Astrocyte of the spinal cord (primary cell): ENCODE measurements at places on chromosomes 12 and 14.

GRCh38 chr12:65859519-65859918, 35.2 kb downstream of the HMGA2 start:
- no peak for DNase-seq

GRCh38 chr14:60642270-60643140, 6.8 kb downstream of the SIX1 start:
- DNase-seq = no peak

- no peak for DNase-seq
These were observed 5.7 kb upstream of the AKAP5 start for GRCh38 chr14:64459405-64460136.

GRCh38 chr12:1644534-1645438, 15.8 kb downstream of the WNT5B start:
- DNase-seq = peak; percentile 91

GRCh38 chr12:14963520-14963919, 2.1 kb upstream of the ARHGDIB start:
- no peak for DNase-seq

DNA sequence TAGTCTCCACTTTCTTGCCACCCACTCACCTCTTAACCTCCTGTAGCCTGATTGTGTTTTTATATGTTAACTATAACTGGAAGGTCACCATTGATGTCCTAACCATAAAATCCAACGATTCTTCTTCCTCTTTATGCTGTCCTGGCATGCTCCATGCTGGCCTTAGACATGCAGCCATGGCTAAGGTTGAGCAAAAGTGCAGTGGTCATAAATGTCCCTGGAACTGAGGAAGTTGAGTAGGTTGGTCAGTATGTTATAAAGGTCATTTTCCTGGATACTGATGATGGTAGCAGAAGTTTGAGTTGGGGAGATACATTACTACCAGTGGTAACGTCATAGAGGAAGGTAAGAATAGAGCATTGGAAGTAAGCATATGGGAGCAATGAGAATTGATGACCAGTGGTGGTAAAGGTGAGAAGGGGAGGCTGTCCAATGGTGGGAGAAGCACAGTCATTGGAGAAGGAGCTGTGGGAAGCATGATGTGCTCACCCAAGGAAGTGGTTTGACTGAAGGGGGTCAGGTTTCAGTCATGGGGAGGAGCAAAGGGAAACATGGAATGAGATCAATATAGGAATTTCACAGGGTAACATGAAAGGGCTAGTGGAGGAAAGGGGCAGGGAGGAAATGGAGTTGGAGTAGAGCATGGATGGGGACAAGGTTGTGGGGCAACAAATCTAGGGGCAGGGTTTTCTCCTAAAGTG, 240.8 kb downstream of the DACT1 start:
- DNase-seq = no peak
